ENCODE measurements at places on chromosomes 5 and 9.

DNA sequence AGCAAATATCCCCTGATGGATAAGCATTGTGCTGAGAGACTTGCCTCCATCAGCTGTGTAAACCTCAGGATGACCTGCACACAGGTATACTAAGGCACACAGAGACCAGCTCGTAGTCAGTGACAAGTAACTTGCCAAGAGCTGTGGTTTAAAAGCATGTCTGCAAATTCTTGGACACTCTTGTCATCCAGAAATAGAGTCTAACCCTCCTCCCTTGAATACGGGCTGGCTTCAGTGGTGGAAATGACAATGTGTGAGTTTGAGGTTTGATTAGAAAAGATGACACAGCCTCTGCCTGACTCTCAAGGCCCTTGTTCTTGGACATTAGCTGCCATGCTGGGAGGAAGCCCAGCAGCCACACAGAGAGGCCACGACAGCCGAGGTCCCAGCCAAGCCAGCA, 114.4 kb downstream of the GADD45G start:
- no peak for DNase-seq

DNA sequence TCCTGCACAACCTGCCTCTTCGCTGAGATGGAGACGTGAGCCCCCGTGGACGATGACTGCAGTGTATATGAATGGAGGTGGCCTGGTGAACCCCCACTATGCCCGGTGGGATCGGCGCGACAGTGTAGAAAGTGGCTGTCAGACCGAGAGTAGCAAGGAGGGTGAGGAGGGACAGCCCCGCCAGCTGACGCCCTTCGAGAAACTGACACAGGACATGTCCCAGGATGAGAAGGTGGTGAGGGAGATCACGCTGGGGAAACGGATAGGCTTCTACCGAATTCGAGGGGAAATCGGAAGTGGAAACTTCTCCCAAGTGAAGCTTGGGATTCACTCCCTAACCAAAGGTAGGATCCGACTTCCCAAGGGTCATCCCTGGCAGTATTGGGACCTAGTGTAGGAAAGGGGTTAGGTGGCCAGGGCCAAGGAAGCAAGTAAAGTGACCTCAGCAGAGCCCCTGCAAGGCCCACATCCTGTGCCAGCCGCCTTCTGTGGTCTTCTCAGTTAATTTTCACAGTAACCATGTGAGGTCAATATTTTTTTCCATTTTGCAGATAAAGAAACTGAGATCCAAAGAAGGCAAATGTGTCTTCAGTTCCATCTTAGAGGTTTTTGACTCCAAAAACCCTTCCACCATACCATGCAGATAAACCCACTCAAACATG, 53.8 kb downstream of the NIM1K start:
- DNase-seq, result no peak

- DNase-seq, result no peak
These were observed 546.0 kb upstream of the GRAMD2B start for GRCh38 chr5:125877248-125877647.

DNA sequence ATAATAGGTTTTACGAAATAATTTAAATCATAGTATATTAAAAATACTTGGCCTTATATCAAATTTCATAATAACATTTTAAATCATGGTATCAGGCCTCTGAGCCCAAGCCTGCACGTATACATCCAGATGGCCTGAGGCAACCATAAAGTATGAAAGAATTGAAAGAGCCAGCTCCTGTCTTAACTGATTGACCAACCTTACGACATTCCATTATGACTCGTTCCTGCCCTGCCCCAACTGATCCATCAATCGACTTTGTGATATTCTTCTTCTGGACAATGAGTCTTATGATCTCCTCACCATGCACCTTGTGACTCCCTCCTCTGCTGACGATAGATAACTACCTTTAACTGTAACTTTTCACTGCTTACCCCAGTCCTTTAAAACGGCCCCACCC, 545.0 kb downstream of the MTRR start:
- DNase-seq, result no peak

- DNase-seq, result no peak
These were observed 43.3 kb downstream of the PUM3 start for GRCh38 chr9:2800394-2801179.

DNA sequence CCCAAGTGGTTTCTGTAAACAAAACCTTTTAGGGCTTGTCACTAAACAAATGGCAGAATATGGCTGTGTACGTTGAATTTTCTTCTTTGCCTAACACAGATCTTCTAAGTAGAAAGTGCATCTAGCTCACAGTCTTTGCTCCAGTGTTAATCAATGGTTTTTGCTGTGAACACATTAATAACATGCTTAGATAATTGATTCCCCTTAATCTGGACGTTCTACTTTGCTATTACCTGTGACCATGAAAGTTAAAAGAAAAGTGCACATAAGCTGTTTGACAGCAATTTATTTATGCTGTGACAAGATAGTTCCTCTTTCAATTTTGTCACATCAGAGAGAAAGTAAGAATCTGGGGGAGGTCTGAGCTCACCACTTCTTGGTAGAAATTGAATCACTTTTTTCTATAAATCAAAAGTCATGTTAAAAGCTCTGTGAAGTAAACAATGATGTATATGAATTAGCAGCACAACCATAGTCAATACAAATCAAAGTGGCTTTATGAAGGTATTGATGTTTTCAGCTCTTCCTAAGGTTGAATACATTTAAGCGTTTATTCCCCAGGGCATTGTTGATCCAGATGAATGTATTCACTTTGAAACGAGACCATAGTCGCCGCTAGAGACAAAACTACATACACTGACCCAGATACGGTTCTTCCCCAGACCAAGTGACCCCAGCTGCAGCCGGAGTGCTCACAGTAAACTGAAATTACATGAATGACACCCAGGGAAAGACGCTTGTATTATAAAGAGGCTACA, 174.6 kb upstream of the ZNF608 start:
- DNase-seq, result no peak

GRCh38 chr5:149576021-149576420, 5.3 kb upstream of the ARHGEF37 start:
- DNase-seq, result no peak

GRCh38 chr5:72156946-72157624, 49.8 kb downstream of the MAP1B start:
- DNase-seq, result no peak

- no peak for DNase-seq
These were observed 1.6 kb downstream of the COL5A1 start for GRCh38 chr9:134643222-134643671.

GRCh38 chr5:73339051-73339575, 109.5 kb downstream of the FOXD1 start:
- DNase-seq, result no peak

DNA sequence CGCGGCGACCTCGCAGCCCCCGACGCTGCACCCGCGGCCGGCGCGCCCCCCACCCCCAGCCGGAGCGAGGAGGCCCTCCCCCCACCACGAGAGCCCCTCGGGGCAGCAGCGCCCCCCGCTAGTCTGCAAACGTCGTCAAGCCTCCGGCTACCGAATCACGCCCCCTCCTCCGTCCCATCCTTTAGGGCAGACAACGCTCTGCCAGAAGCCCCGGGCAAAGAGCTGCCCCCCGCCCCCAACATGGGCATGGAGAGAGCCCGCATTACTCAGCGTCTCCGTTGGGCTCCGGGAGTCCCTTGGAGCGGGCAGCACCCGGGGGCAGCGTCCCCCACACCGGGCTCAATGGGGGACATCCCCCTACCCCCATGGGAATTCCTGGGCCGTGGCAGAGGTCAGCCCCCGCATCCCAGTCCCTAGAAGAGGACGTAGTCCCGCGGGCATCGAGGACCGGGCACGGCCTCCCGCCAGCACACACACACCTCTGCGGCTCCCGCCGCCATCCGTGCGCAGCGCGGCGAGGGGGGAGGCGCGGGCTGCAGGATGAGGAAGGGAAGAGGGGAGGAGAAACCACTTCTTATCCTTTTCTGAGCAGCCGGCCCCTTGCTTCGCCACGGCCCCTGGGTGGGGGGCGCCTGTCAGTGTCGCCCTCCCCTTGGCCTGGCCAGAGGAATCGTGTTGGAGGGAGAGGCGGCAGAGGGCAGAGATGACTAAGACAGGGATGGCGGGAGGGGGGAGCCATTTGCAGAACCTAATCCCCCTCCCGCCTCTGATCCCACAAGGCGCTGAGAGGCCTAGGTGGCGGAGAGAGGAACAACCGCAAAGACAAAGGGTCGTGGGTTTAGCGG, 750 bp downstream of the DNM1 start:
- DNase-seq, result no peak

DNA sequence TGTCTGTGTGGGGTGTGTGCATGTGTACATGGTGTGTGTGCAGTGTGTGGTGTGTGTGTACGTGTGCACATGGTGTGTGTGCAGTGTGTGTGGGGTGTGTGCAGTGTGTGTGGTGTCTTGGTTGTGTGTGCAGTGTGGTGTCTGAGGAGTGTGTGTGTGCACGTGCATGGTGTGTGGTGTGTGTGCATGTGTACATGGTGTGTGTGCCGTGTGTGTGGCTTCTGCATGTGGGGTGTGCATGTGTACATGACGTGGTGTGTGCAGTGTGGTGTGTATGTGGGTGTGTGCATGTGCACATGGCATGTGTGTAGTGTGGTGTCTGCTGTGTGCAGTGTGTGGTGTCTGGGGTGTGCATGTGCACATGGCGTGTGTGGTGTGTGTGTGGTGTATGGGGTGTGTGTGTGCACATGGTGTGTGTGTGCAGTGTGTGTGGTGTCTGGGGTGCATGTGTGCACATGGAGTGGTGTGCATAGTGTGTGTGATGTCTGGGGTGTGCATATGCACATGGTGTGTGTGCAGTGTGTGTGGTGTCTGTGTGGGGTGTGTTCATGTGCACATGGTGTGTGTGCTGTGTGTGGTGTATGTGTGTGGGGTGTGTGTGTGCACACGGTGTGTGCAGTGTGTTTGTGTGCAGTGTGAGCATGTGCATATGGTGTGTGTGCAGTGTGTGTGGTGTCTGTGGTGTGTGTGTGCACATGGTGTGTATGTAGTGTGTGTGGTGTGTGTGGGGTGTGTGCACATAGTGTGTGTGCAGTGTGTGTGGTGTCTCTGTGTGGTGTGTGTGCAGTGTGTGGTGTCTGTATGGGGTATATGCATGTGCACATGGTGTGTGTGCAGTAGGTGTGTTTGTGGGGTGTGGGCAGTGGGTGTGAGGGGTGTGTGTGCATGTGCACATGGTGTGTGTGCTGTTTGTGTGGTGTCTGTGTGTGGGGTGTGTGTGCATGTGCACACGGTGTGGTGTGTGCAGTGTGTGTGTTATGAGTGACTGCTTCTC, 40.6 kb upstream of the ZNG1F start:
- DNase-seq, result no peak

DNA sequence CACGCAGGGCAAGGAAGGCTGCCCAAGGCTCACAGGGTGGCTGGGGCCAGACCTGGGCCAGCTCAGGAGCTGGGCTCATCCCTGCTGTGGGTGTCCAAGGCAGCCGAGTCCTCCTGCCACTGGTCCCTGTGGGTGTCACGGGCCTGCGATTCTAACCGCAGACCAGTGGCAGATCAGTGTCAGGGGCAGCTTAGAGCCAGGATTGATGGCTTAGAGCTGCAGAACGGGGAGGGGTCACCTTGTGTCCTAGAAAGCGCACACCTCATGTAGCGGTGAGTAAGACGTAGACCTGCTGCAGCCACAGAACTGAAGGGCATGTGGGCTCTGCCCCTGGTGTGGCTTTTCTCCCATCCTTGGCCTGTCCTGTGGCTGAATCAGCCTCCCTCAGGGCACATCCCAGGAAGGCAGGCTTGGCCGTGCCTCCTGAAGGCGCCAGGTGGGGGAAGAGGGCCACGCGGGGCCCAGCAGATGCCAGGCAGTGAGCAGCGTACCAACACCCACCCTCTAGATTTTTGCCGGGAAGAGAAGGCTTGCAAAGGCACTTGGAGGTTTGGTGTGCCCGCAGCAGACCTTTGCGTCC, 78.3 kb upstream of the FCN2 start:
- DNase-seq, result no peak

DNA sequence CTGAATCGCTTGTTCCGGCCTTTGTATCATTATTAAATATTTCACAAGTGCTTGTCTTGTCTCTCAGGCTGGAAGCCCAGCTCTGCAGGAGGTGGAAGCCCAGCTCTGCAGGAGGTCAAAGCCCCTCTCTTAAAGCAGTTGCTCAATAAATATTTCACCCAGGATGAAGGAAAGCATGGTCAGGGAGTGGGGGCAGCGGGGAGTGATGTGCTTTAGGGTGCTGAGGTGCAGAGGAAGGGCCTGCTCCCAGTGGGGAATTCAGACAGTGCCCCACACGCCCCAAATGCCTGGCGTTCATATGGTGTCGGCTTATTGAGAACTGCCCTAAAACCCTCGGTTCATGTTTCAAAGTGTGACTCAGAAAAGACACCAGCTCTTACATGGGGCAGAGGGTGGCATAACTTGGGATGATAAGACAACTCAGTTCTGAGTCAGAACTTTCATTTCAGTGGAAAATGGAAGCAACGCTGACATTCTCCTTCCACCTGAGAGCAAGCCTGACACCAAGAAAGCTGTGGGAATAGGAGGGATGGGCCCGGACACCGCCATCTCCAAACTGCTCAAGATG, 114.3 kb upstream of the DAP start:
- no peak for DNase-seq

DNA sequence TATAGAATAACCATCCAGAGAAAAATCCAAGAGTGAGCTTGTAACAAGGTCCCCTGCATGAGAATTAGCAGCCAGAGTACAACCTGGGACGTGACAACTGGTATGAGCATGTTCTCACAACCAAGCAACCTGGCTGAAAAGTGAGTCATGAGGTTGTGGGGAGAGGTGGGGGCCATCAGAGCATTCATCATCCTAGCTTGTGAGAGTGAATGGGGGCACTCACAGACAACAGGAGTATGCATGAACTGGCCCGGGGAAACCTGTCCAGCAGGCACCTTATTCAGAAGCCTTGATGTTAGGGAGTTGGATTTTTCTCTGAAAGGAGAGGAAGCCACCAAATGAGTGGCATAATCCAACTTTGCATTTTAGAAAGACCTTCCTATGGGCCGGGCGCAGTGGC, 113.0 kb downstream of the FRMD3 start:
- DNase-seq, result no peak

- DNase-seq, result no peak
These were observed 36.0 kb upstream of the BARHL1 start for GRCh38 chr9:132546148-132547051.

DNA sequence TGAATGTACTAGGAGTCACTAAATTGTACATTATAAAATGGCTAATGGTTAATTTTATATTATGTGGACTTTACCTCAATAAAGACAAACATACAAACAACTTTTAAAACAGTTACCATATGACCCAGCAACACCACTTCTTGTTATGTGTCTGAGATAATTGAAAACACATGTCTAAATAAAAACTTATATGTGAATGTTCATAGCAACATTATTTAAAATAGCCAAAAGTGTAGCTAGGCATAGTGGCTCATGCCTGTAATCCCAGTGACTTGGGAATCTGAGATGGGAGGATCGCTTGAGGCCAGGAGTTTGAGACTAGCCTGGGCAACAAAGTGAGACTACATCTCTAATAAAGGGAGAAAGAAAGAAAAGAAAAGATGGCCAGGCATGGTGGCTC, 22.9 kb downstream of the SLC35A4 start:
- DNase-seq, result no peak

DNA sequence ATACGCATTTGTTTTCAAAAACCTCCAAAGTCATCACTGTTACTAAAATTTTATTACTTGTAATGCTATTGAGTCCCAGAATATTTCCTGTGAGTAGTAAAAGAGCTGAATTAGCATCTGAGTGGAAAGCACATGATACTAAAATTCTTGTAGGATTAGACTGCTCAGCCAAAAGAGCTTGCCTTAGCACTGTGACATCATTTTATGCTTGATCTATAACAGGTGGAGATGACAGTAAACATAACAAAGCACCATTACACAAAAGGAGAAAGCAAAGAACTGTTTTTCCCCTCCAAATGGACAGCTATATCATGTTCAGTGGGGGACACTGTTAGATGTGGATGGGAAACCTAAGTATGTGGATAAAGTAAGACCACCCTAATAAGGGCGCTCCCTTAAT, 5.8 kb upstream of the JAK2 start:
- DNase-seq, result no peak

Measured in stimulated activated CD4-positive, alpha-beta T cell treated with anti-CD3 and anti-CD28 coated beads, Interleukin-12 subunit alpha, Interleukin-12 subunit beta, amount 100 ng/mL, for 24 hours (primary cell).